ENCODE measurements at places on chromosomes 7 and 10.

GRCh38 chr10:79023240-79024162 is 45.3 kb upstream of the ZMIZ1 start:
- no peak for DNase-seq

- DNase-seq, result no peak
Measured at GRCh38 chr10:97542169-97543024, 30.2 kb upstream of the ANKRD2 start.

- no peak for DNase-seq
Measured at GRCh38 chr7:101398396-101399289, 36.0 kb downstream of the COL26A1 start.

- no peak for DNase-seq
Measured at GRCh38 chr10:111338805-111339204, 262.0 kb downstream of the ADRA2A start.

- no peak for DNase-seq
Measured at GRCh38 chr10:110061687-110062086, 53.9 kb downstream of the ADD3 start.

- DNase-seq, result no peak
Measured at GRCh38 chr7:154674191-154674590, 328.7 kb downstream of the PAXIP1 start.

GRCh38 chr10:71029411-71029892 is 141.1 kb upstream of the PCBD1 start:
- DNase-seq, result no peak

DNA sequence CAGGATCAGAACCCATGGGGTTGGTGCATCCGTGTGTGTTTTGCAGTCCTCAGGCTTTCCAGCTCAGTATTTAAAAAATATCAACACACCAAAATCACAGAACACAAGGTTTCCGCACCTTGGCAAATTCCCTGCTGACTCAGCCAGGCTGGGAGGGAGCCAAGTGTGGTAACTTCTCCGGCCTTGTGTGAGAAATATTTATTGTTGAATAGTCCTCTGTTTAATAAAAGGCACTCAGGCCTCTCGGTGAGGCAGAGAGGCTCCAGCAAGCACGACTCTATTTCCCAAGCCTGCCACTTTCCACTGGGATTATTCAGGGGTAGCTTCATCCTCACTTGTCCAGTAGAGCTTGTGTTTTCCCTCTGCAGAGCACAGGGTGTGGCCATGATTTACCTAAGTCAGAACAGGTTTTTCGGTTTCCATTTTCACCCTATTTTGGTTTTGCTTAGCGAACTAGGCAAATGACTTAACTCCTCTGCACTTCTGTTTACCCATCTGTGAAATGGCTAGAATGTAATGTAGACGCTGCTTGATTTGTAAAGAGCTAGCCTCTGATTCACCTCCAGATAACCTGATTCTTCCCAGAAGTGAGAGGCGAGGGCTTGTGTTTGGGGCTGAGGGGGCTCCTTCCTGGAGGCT is 13.0 kb upstream of the CHST15 start:
- no peak for DNase-seq

DNA sequence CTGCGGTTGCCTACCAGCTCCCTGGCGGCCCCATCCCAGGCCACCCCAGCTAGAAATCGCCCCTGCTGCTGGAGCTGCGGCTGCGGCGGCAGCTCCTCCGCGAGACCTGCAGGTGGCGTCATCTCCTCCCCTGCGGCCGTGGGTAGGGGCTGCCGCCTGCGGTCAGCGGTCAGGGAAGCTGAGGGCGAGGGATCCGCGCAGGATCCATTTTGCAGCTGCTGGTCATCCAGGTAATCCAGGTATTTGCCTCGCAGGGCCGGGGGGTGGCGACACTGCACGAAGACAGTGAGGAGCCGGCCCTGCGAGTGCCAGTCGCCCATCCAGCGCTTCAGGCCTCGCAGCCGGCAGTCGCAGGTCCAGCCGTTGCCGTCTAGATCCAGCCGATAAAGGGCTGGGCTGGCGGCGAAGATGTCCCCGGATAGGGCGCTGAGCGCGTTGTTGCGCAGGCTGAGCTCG is 1.5 kb downstream of the TRIL start:
- DNase-seq, result no peak

DNA sequence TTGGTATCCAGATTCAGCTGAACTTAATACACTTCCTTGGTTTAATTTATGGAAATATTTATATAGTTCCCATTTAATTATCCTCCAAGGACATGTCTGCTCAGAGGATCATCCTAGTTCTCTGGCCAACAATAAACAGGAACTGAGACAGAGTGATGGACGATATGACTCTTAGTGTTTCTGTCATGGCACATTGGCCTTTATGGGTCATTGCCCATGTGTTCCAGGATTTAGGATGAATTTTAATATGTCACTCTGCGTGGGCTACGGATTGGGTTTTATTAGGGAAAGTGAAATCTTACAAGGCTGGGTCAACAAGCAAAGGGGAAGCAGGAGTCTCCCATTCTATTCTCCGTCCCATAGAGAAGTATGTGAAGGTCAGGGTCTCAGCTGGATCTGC is 18.8 kb upstream of the TNPO3 start:
- DNase-seq, result no peak

DNA sequence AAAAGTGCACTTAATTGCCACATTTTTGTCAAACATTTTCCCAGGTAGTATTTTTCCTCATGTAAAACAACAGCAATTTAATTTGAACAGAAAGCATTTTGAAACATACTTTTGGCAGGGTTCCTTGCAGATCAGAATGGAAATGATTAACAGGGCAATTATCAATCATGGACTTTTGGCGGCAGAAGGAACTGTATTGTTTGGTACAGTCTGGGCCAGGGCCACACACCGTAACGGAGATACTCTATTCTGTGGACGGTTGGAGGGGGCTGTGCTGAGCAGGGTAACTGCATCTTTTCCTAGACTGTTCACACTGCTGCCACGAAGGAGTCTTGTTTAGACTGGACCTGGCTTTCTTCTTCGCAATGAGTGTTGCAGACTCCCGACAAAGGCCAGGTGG is 62.3 kb downstream of the EGFR start:
- no peak for DNase-seq

GRCh38 chr10:12073526-12073925 is 4.8 kb downstream of the DHTKD1 start:
- no peak for DNase-seq

All from activated naive CD4-positive, alpha-beta T cell (primary cell).